Central memory CD8-positive, alpha-beta T cell (primary cell): ENCODE measurements at places on chromosomes 2 and 18.
A peak's percentile ranks its signal among the peaks of the same experiment; 100 is the strongest.

- no peak for DNase-seq
Measured at GRCh38 chr2:213243189-213244044, 40.8 kb upstream of the SPAG16 start.

- no peak for DNase-seq
Measured at GRCh38 chr2:101253703-101254450, 1.2 kb downstream of the CNOT11 start.

GRCh38 chr2:208671284-208671683 is 264.7 kb downstream of the PTH2R start:
- no peak for DNase-seq

DNA sequence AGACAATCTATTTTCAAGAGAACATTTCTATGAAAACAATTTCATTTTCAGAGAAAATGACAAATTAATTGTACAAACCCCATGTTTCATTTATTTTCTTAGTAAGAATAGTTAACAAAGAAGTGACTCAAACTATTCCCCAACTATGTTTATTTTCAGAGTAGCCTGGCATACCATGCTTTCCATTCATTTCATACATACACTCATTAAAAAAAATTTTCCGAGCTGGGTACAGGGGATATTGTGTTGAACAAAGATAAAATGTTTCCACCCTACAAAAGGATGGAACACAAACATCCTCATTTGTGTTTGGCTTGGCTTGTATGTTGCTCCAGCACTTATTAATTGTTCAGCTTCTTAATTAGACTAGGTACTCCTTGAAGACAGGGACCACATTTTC is 331.4 kb downstream of the EXOC6B start:
- no peak for DNase-seq

- no peak for DNase-seq
Measured at GRCh38 chr2:145638675-145639074, 1118.8 kb upstream of the ZEB2 start.

DNA sequence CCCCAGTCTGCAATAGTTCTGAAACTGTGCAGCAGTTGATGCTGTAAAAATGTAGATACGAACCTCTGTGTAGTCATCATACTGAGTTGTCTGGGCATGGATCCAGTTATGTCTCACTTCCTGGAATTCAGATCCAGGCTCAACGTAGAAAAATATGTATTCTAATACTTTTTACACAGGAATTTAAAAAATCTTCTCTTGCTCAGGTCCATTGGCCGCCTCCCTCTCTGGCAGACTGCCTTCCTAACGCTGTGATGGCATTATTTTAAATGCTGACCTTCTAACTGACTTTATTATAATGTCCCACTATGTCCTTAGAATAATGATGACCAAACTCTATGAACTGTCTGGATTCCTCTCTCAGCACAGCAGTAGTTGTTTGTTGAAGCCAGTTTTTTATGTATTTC is 119.6 kb downstream of the FEZ2 start:
- no peak for DNase-seq

DNA sequence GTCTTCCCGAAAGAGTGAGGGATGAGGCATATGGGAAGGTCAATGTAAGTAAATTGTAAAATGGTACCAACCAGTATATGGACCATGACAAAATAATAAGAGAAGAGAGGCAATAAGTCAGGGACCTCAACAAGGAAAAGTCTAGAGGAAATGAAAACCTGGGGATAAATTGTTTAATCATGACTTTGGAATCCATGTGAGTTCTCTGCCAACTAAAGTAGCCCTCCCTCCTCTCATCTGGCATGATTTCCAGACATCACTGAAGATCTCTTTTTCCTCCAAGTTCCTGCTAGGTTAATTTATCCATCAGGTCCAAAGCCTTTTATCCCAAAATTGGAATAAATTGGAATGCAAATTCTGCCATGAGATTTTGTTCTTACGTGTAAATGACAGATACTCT is 417.9 kb downstream of the NRXN1 start:
- DNase-seq: no peak

- no peak for DNase-seq
Measured at GRCh38 chr2:128374711-128375413, 56.2 kb upstream of the HS6ST1 start.

DNA sequence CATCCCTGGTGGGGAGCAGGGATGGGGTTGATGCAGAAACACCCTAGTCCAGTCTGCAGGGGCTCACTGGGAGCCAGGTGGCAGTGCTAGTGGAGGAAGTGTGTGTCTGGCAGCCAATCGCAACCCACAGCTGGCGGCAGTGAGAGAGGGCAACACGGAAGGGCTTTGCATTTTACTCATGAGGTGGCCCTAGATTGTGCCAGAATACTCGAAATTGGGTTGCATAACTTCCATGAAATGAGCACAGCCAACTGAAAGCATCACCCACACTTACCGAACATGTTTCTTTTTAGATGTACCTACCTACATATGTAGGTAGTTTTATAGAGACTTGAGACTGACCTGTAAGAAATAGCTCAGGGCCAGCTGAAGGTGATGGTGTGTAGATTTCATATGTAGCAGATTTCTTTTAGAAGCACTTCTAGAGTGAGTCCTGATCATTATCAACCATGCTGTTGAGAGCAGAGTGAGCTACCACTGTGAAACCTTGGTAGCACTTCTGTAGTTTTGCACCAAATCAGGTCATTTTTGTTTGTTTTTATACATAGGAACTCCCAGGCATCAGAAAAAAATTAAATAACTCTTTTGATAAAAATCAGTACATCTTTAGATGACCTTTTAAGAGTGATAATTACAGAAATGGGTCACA is 13.0 kb downstream of the IL18R1 start:
- no peak for DNase-seq

GRCh38 chr2:195613922-195614321 is 43.1 kb upstream of the SLC39A10 start:
- DNase-seq: no peak

DNA sequence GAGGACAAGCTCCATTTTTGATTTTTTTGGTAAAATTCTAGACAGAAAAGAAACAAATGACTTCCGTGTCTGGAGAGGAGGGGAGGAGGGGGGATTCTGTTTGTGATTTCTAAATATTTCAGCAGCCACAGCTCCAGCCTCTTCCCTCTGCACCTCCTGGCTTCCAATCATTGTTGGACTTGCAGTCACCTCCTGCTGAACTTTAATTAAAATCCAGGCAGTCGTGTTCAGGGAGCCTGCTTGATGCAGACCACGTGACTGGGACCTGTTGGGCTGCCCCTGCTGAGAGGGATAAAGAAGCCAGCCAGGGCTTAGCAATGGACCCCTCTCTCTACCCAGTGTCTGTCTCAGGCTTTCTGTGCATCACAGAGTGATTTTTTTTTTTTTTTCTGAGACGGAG is 115.1 kb downstream of the SH3BP4 start:
- DNase-seq: no peak

DNA sequence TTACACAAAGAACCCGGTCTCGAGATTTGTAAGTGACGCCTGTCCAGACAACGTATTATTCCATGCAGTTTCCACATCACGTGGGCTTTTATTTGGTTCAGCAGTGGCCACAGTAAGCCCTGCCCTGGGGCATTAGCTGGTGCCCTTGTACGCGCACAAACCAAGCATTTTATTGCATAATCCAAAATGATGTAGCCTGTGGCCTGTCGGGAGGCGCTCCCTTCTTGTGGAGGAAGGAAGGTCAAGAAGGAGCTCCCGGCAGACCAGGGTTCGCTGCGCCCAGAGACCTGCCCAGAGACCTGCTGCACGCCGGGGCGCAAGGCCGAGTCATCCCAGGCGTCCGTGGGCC is 179.6 kb upstream of the ALKAL2 start:
- no peak for DNase-seq

- DNase-seq: no peak
Measured at GRCh38 chr2:60407398-60407797, 146.1 kb downstream of the BCL11A start.

- DNase-seq: no peak
Measured at GRCh38 chr2:148999451-148999921, 39.0 kb upstream of the LYPD6B start.

- no peak for DNase-seq
Measured at GRCh38 chr2:3823748-3824147, 120.4 kb downstream of the DCDC2C start.

- DNase-seq: no peak
Measured at GRCh38 chr2:66573821-66574233, 138.9 kb downstream of the MEIS1 start.

GRCh38 chr2:229703909-229704630 is 10.3 kb downstream of the DNER start:
- DNase-seq: no peak

DNA sequence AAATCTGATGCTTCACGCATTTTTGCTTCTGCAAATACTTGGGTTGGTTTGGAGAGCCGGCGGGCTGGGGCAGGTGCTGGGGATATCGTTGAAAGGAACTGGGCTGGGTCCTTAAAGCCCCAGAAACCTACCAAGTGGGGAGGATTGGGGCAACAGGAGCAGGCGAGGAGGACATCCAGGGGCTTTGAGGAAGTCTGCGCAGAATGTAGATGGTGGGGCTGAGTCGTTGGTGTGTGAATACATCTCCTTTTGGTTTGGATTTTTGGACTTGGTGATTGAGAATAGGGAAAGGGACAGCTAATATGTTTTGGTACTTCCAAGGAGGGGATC is 1.1 kb downstream of the DCC start:
- DNase-seq: no peak

- DNase-seq: no peak
Measured at GRCh38 chr2:78251708-78252107, 729.5 kb upstream of the LRRTM4 start.

DNA sequence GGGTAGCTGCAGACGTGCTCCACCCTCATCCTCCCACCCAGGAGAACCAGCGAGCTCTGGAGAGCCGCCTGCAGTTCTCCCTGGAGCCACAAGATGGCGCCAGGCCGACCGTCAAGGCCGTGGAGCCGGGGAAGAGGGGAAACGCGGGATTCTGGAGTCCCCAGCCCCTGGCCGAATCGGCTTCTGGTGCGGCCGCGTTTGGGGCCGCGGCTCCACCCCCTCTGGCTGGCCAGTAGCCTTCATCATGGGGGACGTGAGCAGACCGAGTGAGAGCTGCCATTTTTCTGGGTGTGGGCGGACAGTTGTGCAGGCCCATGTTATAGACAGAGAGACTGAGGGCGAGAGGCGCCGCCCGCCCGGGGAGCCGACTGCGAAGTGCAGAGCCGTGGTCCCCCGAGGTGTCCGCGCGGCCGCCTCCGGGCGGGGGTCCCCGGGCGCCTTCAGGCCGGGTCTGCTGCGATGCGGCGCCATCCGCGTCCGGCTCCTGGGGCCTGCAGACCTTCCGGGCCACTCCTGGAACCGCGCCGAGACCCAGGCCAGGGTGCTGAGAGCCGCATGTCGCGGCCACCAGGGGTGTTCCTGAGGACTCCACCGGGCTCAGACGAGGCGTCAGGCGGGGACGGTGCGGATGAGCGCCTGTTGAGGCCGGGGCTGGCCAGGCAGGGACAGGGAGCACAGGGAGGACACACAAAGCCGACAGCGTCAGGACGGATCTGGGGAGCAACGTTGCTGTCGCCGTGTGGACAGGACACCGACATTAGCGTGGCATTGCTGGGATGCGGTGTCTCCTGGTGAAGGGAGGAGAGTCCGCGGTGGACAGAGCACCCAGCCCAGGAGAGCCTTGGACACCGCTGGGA is 418.2 kb upstream of the HS6ST1 start:
- peak; percentile 31 for DNase-seq

GRCh38 chr18:25349131-25349925 is 2.6 kb downstream of the ZNF521 start:
- DNase-seq: no peak

DNA sequence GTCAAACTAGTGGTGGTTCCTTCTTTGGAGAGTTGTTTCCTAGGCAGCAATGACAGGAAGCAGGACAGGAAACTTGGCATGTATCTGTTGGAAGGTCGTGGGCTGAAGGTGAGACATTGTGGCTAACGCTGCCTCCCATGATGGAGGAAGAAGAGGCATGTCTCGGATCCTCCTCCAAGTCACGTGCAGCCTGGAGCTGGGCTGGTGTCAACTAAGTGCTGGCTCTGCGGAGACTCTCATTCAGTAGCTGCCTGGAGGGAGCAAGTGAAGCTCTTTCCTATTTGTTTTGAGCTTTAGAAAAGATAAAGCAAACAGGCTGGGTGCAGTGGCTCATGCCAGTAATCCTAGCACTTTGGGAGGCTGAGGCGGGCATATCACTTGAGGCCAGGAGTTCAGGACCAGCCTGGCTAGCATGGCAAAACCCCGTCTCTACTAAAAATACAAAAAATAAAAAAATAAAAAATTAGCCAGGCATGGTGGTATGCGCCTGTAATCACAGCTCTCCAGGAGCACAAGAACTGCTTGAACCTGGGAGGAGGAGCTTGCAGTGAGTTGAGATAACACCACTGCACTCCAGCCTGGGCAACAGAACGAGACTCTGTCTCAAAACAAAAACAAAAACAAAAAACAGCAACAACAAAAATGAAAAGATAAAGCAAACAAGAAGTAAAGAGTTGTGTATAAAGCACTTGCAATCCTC is 28.2 kb upstream of the INO80C start:
- DNase-seq: no peak

DNA sequence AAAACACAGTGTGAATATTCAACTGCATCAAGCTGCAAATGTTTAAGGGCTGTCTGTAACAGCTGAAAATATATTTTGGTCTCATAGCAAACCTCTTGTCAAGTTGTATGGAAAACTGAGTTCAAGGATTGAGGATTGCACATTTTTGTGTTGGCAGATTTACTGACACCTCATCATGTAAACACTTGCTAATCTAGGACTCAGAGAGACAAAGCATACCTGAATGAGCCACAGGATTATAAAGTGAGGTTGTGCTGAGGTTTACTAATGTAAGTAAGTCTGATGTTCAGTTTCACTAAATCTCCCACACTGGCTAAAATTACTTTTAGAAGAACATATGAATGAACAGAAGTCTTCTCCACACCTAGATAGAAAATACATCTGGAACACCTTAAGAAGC is 1993.1 kb upstream of the CELF4 start:
- no peak for DNase-seq

- no peak for DNase-seq
Measured at GRCh38 chr2:16058256-16058655, 117.9 kb downstream of the MYCN start.

GRCh38 chr2:238097988-238098871 is 1.9 kb upstream of the ESPNL start:
- no peak for DNase-seq

- DNase-seq: no peak
Measured at GRCh38 chr2:165674780-165675179, 119.3 kb downstream of the GALNT3 start.

DNA sequence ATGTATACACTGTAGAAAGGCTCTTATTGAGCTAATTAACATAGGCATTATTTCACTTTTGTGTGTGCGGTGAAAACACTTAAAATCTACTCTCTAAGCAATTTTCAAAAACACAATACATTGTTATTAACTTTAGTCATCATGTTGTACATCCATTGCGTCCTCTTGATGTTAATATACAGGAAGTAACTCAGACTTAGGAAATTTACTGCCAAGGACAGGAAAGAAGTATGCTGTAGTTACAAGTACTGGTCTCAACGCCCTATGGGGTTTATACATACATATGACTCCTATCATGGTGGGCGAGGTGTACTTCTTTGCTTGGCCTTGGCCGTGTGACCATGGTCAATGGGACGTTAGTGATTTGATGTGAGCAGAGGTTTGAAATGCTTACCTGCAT is 15.5 kb downstream of the SCTR start:
- no peak for DNase-seq

GRCh38 chr2:29293830-29294438 is 178.7 kb downstream of the CLIP4 start:
- no peak for DNase-seq

GRCh38 chr2:46535360-46535759 is 56.0 kb downstream of the TMEM247 start:
- DNase-seq: no peak

- no peak for DNase-seq
Measured at GRCh38 chr2:29394311-29394980, 279.2 kb downstream of the CLIP4 start.
